ENCODE measurements at places on chromosomes 1 and 21. TPM values are rescaled to one million over a fixed set of nuclear protein-coding genes. Genes with fewer than 3 reads are reported as not detected.

GRCh38 chr1:210571356-210572284, 242.9 kb downstream of the HHAT start:
- DNase-seq = no peak
- H3K27ac ChIP-seq = no peak overlapping the region
- no peaks in the 10 kb centered on the region for H3K36me3 ChIP-seq
- H3K27me3 ChIP-seq = no peaks in the 10 kb centered on the region

DNA sequence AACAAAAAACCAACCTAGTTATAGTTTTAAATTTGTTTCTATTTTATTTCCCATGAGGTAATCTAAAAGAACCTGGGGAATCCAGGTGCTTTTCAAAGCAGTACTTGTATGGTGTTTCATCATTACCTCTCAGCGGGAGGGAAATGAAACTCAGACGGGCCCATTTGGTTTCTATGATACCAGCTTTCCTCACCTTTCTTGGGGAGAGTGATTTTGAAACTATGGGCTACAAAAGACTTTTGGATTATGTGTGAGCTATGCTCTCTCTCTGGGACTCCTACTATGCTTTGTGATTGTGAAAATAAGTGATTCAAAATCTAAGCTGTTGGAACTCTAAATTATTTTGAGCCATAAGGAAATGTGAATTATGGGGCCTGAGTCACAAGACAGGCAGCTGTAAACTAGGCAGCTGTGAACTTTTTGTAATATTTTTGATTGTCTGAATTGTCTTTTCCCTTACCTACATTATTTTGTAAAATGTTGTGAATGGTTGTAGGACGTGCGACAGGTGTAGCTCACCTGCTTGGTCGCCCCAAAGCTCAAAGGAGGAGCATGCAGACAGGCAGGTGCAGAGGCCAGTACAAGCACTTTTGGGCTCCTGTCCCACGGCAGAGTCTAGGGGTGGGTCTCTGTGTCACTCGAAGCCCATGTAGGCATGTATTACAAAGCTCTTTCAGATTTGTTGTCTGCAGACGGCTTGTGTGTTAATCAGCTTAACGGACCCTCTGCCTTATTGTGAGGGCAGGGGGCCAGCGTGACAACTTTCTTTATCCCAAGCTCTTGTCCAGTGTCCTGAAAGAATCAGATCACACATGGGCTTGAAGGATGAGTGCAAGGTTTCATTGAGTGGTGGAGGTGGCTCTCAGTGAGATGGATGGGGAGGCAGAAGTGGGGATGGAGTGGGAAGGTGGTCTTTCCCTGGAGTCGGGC, 64.8 kb upstream of the BACH1 start:
- no peak overlapping the region for H3K4me3 ChIP-seq
- DNase-seq = no peak
- peaks cover 5% of the 10 kb centered on the region for H3K4me1 ChIP-seq
- H3K27ac ChIP-seq = peak overlapping the region; percentile 9
- H3K27me3 ChIP-seq = no peaks in the 10 kb centered on the region

DNA sequence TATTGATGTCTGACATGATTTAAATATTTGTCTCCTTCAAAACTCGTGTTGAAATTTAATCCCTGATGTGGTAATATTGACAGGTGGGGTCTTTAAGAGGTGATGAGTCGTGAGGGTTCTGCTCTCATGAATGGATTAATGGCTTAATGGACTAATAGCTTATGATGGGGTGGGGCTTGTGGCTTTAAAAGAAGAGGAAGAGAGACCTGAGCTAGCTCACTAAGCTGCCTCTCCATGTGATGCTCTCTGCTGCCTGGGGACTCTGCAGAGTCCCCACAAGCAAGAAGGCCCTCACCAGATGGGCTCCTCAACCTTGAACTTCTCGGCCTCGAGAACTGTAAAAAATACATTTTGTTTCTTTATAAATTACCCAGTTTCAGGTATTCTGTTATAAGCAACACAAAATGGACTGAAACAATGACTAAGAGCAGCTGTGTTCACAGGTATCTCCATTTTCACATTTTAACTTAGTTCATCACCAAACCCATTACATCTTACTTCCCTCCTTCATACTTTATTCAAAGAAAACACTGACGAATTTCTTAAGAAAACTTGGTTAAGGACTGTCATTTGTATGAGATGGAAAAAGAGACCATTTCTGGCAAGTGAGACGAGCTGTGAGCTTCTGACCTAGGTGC, 12.1 kb upstream of the AIM2 start:
- DNase-seq = no peak
- H3K4me3 ChIP-seq = no peak overlapping the region
- no peak overlapping the region for H3K27ac ChIP-seq
- peaks cover 11% of the 10 kb centered on the region for H3K4me1 ChIP-seq
- H3K27me3 ChIP-seq = no peaks in the 10 kb centered on the region
- H3K36me3 ChIP-seq = no peaks in the 10 kb centered on the region

- H3K4me1 ChIP-seq = no peaks in the 10 kb centered on the region
- no peaks in the 10 kb centered on the region for H3K27me3 ChIP-seq
- H3K27ac ChIP-seq = no peak overlapping the region
- no peaks in the 10 kb centered on the region for H3K36me3 ChIP-seq
- H3K4me3 ChIP-seq = no peak overlapping the region
Observed at GRCh38 chr1:209692745-209693504, 11.7 kb upstream of the HSD11B1 start.

GRCh38 chr1:40945491-40945973, 34.0 kb upstream of the CTPS1 start:
- H3K4me3 ChIP-seq = no peak overlapping the region
- H3K4me1 ChIP-seq = no peaks in the 10 kb centered on the region
- H3K27me3 ChIP-seq = peaks cover 2% of the 10 kb centered on the region
- no peak for DNase-seq

DNA sequence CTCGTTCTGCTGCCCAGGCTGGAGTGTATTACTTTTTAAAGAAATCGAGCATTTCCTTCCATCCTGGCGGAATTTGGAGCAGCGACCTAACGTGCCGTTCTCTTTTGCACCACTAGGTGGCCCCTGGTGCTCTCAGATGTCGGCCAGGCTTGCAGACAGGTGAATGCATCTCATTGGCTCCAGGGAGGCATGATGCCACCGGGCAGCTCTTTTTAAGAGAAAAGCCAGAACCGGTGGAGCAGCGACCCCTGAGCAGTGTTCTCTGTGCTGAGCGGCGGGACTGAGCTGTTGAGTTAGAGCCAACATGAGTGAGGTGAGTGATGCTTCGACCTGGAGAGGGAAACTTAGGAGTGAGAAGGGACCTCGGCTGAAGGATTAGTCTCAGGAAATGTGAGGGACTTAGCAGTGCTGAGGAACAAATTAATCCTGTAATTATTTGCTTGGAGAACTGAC, at the start of gene PCP4:
TSS of gene PCP4 (plus strand) at position 241 of the 453 bp plus-strand sequence. CDS start at position 305, 64 bp downstream.
- H3K4me1 ChIP-seq = no peaks in the 10 kb centered on the region
- H3K36me3 ChIP-seq = no peaks in the 10 kb centered on the region
- no peak within 1 kb of the TSS for H3K27ac ChIP-seq
- H3K4me3 ChIP-seq = no peak within 1 kb of the TSS

- H3K36me3 ChIP-seq = no peaks in the 10 kb centered on the region
- H3K4me3 ChIP-seq = peak overlapping the region; percentile 51
Observed at GRCh38 chr1:156420205-156421061, 51.4 kb downstream of the RHBG start.

The SYCP1 gene
- not detected for total RNA-seq

Measured in natural killer cell (primary cell).